ENCODE measurements at places on chromosomes 6 and 20.

DNA sequence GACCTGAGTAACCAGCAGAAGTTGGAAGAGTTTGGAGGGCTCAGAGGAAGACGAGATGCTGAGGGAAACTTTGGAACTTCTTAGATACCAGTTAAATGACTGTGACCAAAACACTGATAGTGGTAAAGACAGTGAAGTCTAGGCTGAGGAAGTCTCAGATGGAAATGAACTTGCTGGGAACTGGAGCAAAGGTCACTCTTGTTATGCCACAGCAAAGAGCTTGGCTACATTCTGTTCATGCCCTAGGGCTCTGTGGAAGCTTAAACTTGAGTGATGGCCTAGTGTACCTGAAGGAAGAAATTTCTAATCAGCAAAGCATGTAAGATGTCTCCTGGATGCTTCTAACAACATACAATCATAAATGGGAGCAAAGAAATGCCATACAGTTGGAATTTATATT is 24.7 kb downstream of the WDR27 start:
- no peak for DNase-seq

DNA sequence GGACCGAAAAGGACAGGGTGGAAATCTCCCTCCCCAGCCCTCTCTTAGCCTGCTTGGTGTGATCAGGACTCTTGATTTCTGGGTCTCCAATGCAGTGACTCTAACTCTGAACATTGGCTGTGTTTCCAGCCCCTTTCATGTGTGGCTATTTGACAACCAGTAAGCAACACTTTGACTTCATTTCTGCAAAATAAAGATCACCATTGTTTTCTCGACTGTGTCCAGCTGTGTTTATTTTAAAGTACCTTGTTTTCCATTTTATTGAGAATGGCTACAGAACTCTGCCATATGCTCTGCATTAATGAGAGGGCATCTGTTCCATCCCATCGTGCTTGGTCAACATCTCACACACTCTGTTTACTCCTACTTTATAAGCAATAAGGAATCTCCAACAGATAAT is 60.9 kb upstream of the TAGAP start:
- no peak for DNase-seq

DNA sequence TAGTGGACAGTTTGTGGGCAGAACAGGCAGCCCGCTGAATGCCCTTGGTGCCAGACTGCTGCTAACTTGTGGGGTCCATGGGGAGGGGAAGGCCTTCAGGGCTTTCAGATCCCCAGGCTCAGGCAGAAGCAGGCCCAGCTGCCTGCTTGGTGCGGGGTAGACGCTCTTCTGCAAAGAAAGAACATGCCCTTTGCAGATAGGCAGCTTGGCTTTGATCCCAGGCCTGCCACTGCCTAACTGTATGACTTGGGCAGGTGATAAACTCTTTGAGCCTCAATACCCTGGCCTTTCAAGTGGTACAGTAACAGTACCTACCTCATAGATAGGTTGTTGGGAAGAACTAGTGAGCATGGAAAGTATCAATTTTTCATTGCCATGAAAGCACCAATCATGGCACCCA is 28.4 kb downstream of the CHMP4B start:
- DNase-seq: no peak

DNA sequence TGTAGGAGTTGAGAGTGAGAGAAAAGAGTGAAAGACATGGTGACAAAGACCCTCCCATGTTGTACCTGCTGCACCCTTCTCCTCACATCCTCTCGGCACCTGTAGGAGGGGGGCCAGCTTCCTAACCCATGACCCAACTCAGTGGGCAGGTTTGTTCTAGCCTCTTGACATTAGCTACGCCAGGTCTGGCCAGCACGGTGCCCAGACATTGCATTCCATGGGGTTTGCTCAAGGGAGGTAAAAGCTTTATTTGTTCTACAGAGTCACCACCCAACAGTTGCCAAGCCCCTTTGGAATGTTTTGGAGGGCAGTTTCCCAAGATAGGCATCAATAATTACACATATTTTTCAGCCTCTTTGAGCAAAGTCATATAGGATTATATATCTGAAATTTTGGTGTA is 22.7 kb upstream of the TGM6 start:
- no peak for DNase-seq

- DNase-seq: no peak
Measured at GRCh38 chr6:155260686-155261085, 3.1 kb upstream of the CLDN20 start.

DNA sequence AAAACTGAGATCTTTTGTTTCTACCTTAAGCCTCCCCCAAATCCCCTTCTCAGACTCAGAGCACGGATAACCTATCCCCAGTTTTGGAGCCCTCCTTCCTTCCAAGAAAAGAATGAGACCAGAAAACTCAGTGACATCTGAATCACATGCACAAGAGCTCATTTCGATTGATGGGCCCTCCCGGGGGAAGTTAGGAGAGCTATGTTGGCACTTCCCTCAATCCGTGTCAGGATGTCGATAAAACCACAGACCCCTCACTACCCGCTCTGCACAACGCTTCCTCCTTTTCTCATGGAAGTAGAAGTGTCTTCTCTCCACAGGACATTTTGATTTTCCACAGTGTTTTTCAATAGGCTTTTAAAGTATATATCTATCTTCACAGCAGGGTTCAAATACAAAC is 332.4 kb downstream of the HACE1 start:
- DNase-seq: no peak
